Astrocyte (in vitro differentiated cells and primary cell): ENCODE measurements at places on chromosomes 16 and 17. TPM values are rescaled to one million over a fixed set of nuclear protein-coding genes. Genes with fewer than 3 reads are reported as not detected.

GRCh38 chr16:68246666-68247065 is 1.5 kb downstream of the PLA2G15 start:
- no peak for DNase-seq
- no peak overlapping the region for H3K27ac ChIP-seq
- H3K27me3 ChIP-seq: no peaks in the 10 kb centered on the region
- H3K4me1 ChIP-seq: peaks cover 12% of the 10 kb centered on the region

- no peak overlapping the region for H3K4me3 ChIP-seq
- H3K4me1 ChIP-seq: no peaks in the 10 kb centered on the region
- no peak for DNase-seq
Measured at GRCh38 chr16:60181536-60181935, 1447.4 kb upstream of the GOT2 start.

DNA sequence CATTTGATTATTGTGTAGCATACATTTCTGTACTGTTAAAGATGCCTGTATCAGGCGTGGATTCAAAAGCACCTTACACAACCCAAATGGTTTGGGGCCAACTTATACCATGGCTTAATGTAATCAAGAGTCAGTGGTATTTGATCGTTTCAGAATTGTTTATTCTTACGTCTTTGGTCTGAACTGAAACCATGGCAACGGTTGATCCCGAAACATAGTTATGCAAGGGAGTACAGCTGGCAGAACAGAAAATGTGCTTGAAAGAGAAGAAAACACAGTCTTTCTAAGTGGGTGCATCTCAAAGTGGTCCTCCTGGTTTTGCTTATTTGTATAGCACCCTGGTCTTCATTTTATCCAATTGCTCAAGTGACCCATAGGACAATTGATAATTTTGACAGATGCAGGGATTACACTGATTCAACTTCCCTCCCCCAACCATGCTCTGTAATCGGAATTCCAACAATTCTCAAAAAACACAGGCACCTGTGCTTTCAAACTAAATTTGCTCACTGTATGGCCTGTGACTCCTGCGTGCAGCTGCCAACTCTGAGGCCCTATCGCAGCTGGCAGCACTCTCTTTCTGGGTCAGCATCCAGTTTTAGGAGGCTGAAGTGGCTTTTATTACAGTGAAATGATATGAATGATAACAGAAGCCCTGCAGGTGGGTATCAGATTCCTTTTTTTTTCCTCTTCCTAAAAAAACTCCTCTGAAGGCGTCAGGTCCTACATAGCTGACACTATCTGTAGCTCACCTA is 77.0 kb upstream of the AXIN2 start:
- no peaks in the 10 kb centered on the region for H3K4me1 ChIP-seq
- H3K36me3 ChIP-seq: no peaks in the 10 kb centered on the region
- peak; percentile 8 for DNase-seq
- no peaks in the 10 kb centered on the region for H3K27me3 ChIP-seq

DNA sequence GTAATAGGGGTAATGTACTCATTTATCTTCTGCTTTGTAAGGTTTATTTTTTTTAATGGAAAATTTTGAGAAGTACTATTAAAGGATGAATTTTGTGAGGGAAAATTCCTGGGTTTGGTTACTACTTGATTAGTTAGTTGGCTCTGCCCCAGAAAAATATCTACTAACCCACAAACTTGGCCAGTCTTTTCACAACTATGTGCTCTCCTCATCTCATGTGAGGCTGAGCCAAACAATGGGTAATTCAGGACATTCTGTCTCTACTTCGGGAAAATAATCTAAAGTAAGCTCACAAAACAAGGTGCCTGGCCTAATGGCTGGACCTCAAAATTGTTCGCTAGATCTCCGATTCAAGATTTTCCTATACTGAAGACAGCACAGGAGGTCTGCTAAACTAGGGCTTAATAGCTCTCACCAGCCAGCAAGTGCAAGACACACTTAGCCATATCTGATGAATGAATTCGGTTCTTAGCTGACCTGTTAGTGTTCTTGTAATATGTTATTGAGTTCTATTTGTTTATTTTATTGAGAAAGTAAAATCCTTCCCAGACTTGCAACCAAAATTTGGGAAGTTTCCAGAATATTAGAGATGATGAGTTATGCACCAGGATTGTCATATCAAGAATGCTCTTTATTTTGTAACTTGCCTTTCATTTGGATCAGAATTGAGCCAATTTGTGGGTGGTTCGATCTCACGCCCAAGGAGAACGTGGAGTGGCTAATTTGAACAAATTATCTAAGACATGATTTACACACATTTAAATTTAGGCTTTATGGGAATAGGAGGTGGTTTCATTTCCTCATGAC is 5.7 kb downstream of the KCNJ16 start:
- no peaks in the 10 kb centered on the region for H3K36me3 ChIP-seq
- no peaks in the 10 kb centered on the region for H3K4me1 ChIP-seq
- DNase-seq: peak; percentile 86

GRCh38 chr16:83147244-83147643 is 520.5 kb downstream of the CDH13 start:
- no peak overlapping the region for H3K27ac ChIP-seq
- H3K36me3 ChIP-seq: no peaks in the 10 kb centered on the region
- no peak for DNase-seq
- H3K4me1 ChIP-seq: peaks cover 7% of the 10 kb centered on the region

ZNHIT3 gene
- total RNA-seq: 26.4 and 29.4 TPM in 2 replicates

GRCh38 chr16:69890114-69890891 is 60.8 kb upstream of the CLEC18A start:
- H3K4me1 ChIP-seq: peaks cover 7% of the 10 kb centered on the region
- H3K36me3 ChIP-seq: peaks cover 9% of the 10 kb centered on the region
- no peaks in the 10 kb centered on the region for H3K27me3 ChIP-seq
- H3K27ac ChIP-seq: no peak overlapping the region

DNA sequence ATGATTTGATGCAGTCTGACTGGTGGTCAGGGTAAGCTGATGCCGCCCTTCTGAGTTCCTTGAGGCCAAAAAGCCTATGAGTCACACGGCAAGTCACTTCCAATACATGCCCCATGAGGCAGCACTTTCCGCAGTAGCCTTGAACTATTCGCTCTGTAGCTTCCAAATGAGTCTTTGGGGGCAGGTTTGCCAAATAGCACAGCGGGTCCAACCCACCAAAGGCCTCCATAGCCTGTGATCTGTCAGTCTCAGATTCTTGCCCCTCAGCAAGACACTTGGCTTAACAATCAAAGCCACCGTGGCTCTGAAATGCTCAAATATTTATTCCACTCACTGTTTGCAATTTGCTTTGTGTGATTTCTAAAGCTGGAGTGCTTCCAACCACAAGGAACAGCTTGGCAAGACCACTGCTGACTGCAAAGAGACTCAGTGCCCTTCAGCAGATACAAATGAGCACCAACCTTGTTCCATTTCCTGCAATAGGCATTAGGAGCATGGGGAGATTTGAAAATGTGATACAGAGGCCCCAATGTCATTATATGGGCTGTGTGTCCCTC is 45.4 kb downstream of the CLEC19A start:
- H3K4me3 ChIP-seq: no peak overlapping the region
- peak; percentile 59 for DNase-seq
- H3K27me3 ChIP-seq: no peaks in the 10 kb centered on the region
- H3K36me3 ChIP-seq: no peaks in the 10 kb centered on the region

DNA sequence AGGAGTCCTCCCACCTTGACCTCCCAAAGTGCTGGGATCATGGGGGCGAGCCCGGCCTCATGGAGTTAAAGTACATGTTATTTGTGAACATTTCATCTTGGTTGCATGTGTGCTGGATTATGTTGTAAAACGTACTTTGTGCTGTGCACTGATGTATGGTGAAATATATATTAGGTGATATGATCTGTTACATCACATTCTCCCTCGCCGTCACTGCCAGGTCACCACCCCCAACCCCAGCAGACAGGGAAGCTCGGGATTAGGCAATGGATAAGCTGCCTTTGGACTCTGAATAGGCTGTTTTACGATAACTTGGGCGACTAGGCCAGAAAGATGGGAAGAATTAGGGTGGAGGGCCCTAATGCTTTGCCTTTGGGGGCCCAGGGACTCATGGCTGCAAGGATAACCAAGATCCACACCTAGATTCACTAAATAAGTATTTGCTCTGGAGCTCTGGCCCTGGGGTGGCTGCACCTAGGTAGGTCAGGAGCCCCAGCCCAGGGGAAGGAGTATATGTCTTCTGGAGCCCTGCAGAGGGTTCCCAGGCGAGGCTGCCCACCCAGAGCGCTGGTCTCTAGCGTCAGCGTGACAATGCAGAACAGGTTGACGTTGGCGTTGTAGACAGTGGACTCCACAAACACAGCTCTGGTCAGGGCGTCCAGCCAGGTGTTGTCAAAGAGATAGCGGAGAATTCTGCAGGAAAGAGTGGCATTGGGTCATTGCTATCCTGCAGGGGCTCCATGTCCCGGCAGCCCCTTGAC is 27.1 kb upstream of the GCSH start:
- no peak overlapping the region for H3K27ac ChIP-seq
- no peak overlapping the region for H3K4me3 ChIP-seq
- H3K27me3 ChIP-seq: no peaks in the 10 kb centered on the region
- DNase-seq: no peak
- H3K36me3 ChIP-seq: no peaks in the 10 kb centered on the region
- H3K4me1 ChIP-seq: no peaks in the 10 kb centered on the region

- no peaks in the 10 kb centered on the region for H3K27me3 ChIP-seq
- no peak overlapping the region for H3K27ac ChIP-seq
- no peak overlapping the region for H3K4me3 ChIP-seq
Measured at GRCh38 chr17:78683408-78683961, 98.6 kb downstream of the CYTH1 start.

GRCh38 chr16:3513892-3514583 is 13.2 kb downstream of the CLUAP1 start:
- no peak overlapping the region for H3K27ac ChIP-seq
- H3K36me3 ChIP-seq: peaks cover 20% of the 10 kb centered on the region
- DNase-seq: no peak
- H3K4me1 ChIP-seq: peaks cover 6% of the 10 kb centered on the region
- H3K4me3 ChIP-seq: no peak overlapping the region

CDH13 gene
- 23.0 and 41.7 TPM in 2 replicates for total RNA-seq

DNA sequence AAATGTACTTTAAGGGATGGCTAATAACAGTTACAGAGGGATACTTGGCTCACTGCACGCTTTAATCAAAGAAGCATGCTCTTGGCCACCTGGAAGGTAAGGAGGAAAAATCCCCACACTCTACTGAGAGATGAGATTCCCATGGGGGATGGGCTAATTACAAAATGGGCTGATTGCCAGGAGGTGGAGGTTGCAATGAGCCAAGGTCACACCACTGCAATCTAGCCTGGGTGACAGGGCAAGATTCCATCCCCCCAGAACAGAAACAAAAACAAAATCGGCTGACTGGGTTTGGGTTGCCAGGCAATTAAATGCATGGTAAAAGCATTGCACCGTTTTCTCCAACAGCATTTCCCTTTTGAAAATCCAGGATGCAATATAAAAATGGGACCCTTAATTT is 18.0 kb downstream of the N4BP1 start:
- H3K27me3 ChIP-seq: no peaks in the 10 kb centered on the region
- no peak overlapping the region for H3K4me3 ChIP-seq
- H3K27ac ChIP-seq: no peak overlapping the region
- H3K4me1 ChIP-seq: no peaks in the 10 kb centered on the region
- no peak for DNase-seq
- peaks cover 3% of the 10 kb centered on the region for H3K36me3 ChIP-seq

- no peaks in the 10 kb centered on the region for H3K27me3 ChIP-seq
- no peak overlapping the region for H3K27ac ChIP-seq
- H3K4me1 ChIP-seq: no peaks in the 10 kb centered on the region
Measured at GRCh38 chr16:16877061-16877460, 498.1 kb downstream of the NPIPA7 start.

ZSCAN32 gene
- 17.3 and 20.7 TPM in 2 replicates for total RNA-seq

- H3K4me1 ChIP-seq: peaks cover 3% of the 10 kb centered on the region
- DNase-seq: peak; percentile 16
- H3K27me3 ChIP-seq: peaks cover 26% of the 10 kb centered on the region
- H3K27ac ChIP-seq: peak overlapping the region; percentile 68
- peak overlapping the region; percentile 73 for H3K4me3 ChIP-seq
Measured at GRCh38 chr17:35373984-35374765, 754 bp upstream of the SLFN11 start.

GRCh38 chr17:21020622-21021021 is 22.2 kb downstream of the USP22 start:
- no peaks in the 10 kb centered on the region for H3K27me3 ChIP-seq
- no peak for DNase-seq
- peaks cover 79% of the 10 kb centered on the region for H3K36me3 ChIP-seq
- no peak overlapping the region for H3K4me3 ChIP-seq

SGSM2 gene
- 51.8 and 62.1 TPM in 2 replicates for total RNA-seq

KIF18B gene
- total RNA-seq: 0.82 and 1.8 TPM in 2 replicates

- DNase-seq: peak; percentile 76
- no peaks in the 10 kb centered on the region for H3K27me3 ChIP-seq
- no peaks in the 10 kb centered on the region for H3K36me3 ChIP-seq
- no peak overlapping the region for H3K4me3 ChIP-seq
- no peak overlapping the region for H3K27ac ChIP-seq
Measured at GRCh38 chr16:87002717-87003413, 314.3 kb downstream of the C16orf95 start.

DNA sequence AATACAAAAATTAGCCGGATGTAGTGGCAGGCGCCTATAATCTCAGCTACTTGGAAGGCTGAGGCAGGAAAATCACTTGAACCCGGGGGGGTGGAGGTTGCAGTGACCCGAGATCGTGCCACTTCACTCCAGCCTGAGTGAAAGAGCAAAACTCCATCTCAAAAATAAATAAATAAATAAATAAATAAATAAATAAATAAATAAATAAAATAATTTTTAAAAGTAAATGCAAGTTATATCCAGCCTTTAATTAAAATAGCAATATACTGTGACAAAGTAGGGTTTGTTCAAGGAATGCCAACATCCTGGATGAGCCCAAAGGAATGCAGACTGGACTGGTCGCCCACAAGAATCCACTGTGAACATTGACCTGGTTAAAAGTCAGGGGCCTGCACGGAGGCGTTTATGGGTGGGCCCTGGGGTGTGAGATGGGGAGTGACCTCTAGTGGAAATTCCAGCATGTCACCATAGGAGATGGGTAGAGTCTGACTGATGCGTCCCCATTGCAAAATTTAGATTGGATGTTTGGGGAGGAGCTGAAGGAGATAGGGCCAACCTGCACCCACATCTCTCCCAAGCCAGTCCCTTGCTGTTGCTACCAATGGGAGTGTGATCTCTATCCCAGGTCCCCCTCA is 9.7 kb upstream of the PIK3R5 start:
- H3K4me1 ChIP-seq: no peaks in the 10 kb centered on the region
- no peak for DNase-seq
- no peaks in the 10 kb centered on the region for H3K36me3 ChIP-seq
- H3K27me3 ChIP-seq: no peaks in the 10 kb centered on the region
- H3K27ac ChIP-seq: no peak overlapping the region
- no peak overlapping the region for H3K4me3 ChIP-seq

TMEM235 gene
- total RNA-seq: not detected in 2 replicates

DNA sequence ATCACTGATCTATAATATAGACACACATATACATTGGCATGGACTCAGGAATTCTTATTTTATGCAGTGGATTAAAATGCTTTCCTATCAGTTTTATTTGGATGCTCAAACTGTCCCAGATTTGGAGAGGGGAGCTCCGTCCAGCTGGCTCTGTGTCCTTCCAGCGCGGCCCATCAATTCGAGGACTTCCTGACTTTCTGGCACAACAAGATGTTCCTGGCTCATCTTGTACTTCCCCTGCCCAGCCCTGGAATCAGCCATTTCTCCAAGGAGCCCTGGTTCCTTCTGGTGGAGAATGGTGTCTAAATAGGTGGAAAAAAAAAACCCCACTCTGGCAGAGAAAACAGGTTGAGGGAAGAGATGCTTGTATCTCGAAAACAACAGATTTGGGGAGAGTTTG is 94.5 kb downstream of the CRISPLD2 start:
- no peak overlapping the region for H3K4me3 ChIP-seq
- H3K27ac ChIP-seq: no peak overlapping the region
- DNase-seq: no peak
- H3K4me1 ChIP-seq: no peaks in the 10 kb centered on the region
- H3K36me3 ChIP-seq: no peaks in the 10 kb centered on the region
